NCI-H2107 (cell line): ENCODE measurements at places on chromosomes 5 and 9.

GRCh38 chr5:91388362-91388761 is 5.2 kb upstream of the ARRDC3 start:
- DNase-seq: no peak

DNA sequence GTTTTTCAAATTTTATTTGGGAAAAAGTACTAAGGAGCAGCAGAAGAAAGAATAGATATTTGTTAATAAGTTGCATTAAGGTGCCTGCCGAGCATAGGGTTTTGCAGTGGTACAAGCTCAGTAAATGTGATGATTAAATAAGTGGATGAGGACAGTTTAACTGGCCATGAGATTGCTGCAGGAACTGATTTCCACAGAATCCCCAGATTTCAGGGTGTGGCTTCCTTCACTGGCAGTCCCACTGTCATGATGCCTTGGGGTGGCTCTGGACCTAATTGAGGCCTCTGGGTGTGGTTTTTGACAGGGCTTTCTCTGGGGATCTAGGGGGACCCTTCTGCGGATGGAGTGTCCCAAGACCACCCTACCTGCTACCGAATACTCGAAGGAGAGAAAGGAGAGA is 1.4 kb downstream of the PHF24 start:
- DNase-seq: no peak

DNA sequence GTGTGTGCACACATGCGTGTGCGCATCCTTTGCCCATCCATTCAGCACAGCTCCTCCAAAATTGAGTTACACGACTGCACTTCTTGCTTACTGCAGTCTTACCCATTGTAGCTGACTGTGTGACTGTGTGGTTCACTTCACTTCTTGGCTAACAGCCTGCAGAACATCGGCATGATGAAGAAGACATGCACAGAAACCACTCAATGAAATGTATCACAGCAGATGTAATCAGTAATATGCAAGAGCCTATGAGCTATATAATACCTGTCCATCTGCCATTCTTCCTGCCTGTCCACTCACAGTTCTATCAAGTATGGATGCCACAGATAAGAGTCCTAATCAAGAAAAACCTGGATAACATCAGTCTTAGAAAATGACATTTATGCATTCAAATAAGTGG is 83.9 kb downstream of the TRPM3 start:
- DNase-seq: no peak

- no peak for DNase-seq
These were observed 171.4 kb upstream of the SGCD start for GRCh38 chr5:156155598-156155997.

GRCh38 chr5:137782984-137783536 is 28.9 kb upstream of the HNRNPA0 start:
- DNase-seq: no peak

- no peak for DNase-seq
These were observed 41.8 kb upstream of the ERCC6L2 start for GRCh38 chr9:95833546-95834178.

- no peak for DNase-seq
These were observed 114.5 kb downstream of the FGF1 start for GRCh38 chr5:142571371-142571770.

- DNase-seq: no peak
These were observed 28.5 kb upstream of the PTGER4 start for GRCh38 chr5:40651201-40651600.

DNA sequence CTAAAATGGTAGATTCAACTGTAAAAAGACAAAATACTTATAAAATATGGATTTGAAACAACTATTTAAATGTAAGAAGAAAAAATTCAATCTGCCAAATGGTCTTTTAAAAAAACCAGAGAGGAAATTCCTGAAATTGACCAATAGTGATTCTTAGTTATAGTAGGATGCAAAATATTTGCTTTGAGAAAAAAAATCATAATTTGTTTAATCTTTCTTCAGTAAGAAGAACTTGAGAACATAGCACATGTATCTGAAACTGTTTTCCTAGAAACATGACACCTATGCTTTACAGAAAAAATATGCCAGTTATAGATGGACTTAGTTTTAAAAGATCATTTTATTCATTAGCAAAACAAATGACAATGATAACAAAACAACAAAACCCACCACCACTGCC is 186.9 kb upstream of the CD180 start:
- DNase-seq: no peak

DNA sequence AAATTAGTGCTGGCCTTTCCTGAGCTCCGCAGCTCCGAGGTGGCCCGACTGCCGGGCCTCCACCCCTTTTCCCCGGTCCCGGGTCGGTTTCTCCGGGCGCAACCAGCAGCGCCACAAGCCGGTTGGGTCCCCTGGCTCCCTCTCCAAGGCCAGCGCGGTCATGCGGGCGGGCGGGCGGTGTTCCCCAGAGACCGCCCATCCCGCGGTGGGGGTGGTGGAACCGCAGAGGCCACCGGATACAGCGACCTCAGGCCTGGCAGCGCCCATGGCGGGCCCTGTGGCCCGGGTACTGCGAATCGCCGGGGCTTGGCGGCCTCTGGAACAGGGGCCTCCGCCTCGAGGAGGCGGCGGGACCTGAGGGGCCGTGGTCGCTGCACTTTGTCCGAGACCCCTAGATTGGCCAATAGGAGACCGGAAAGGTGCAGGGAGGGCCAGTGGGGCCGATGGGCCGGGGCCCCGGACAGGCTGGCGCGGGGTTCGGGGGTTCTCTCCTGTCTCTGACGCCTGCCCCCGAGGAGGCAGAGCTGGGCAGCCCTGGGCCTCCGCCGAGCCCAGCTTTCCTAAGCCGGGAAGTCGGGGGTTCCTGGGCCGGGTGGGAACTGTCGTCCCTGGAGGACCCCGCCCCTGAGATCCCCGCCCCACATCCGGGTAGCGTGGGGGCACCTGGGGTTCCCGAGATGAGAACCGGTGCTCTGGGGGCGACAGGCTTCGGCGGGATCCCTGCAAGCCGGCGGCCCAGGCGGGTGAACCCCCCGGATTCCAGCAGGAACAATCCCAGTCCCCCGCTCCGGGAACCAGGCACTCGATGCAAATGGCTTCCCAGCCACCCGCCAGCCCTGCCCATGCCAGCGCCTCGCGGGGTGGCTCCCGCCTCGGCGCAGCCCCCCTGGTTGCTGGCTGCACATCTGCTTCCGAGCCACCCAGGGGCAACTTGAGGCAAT is 293.9 kb downstream of the ZSWIM6 start:
- DNase-seq: no peak

DNA sequence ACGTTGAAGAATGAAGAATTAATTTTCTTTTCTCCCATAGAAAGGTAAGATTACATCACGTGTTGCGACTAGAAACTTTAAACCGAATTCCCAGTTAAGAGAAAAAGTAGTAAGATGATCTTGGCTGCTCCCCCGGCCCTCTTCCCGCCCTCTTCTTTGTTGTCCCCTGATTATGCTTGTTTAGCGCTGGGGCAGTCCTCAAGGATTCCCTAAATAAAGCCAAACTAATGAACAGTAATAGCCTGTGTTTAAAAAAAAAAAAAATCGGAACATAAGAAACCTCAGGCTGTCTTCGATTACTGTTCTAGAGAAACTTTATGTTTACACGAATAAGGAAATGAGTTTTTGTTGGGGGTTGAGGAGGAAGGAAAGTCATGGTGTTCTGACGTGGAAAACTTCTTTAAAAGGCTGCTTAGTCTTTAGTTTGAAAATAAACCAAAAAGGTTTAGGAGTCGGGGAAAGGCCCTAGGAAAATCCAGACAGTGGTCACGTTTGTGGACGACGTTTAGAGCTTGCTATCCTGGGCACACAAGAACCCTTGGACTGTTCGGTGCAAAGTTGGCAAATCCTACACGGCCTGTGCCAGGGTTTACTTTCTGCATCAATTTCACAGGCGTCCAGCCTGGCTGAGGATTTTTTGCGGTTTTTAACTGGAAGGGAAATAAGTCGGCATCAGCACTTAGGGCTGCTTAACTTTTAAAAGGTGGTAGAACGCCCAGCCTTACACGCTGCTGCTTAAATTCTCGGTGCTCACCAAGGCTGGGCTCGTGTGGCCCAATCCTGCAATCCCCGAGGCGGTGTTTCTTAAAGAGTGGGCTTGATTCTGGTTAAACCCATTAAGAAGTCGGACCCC is 1.1 kb upstream of the MAT2B start:
- DNase-seq: no peak

- no peak for DNase-seq
These were observed 314.0 kb downstream of the ARHGEF28 start for GRCh38 chr5:73940026-73940425.

DNA sequence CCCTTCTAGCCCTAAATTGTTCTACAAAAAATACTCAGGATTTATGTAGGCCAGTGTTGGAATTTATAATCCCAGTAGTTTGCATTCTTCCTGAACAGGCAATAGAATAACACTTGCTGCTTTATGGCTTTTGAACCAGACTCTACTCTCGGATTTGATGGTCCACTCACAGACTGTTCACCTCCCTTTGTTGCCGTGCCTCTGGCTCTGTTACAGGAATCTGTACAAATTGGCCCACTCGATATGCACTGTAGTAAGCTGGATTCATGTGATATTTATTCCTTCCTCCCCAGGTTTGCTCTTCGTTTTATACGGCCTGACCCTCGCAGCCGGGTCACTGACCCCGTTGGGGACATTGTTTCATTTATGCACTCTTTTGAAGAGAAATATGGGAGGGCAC is 43.7 kb downstream of the FAF2 start:
- no peak for DNase-seq

- no peak for DNase-seq
These were observed 3.4 kb downstream of the COL5A1 start for GRCh38 chr9:134644725-134645606.

DNA sequence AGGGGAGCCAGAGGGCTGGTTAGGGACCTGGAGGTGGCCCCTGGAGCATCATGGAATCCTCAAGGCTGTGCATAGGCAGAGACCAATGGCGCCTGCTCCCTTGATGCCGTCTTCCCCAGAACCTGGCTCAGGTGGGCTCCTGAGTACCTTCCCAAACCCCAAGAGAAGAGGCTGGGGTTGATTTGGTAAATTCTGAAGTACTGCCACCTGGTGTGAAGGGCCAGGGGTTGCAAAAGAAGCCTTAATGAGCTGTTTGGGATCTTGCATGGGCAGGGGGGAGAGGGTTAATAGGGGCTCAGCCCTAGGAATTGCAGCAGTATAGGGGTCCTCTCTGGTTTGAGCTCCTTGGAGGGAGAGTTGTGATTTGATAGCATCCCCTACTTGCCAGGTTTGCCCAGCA is 52.1 kb downstream of the CYSTM1 start:
- DNase-seq: no peak

- DNase-seq: no peak
These were observed 110.7 kb upstream of the IL12B start for GRCh38 chr5:159440968-159441367.

- no peak for DNase-seq
These were observed 1.1 kb upstream of the SEMA4D start for GRCh38 chr9:89498852-89499480.

- DNase-seq: no peak
These were observed 110.6 kb downstream of the RAPGEF6 start for GRCh38 chr5:131524431-131524830.

DNA sequence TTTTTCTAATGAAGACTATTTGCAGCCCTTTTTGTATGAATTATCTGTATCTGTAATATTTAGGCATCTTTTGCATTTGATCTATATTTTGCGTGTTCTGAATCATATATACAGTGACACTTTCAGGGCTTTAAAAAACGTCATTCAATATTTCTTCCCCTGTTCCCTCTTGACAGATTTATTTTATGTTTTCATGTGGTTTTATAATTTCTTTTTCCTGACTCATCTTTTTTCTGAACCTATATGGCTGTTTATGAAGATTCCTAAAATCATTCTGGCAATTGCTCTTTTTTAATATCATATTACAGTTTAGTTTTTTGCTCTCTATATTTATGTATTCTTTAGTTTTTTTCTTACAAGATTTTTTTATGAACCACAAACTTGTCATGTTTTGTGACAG is 67.6 kb downstream of the SMARCA2 start:
- DNase-seq: no peak

GRCh38 chr9:76203373-76203772 is 190.9 kb downstream of the RFK start:
- DNase-seq: no peak

- DNase-seq: no peak
These were observed 58.9 kb downstream of the ZNF618 start for GRCh38 chr9:113934829-113935676.

- no peak for DNase-seq
These were observed 14.6 kb downstream of the ANKS6 start for GRCh38 chr9:98781588-98782383.

GRCh38 chr5:162638849-162639248 is 571.3 kb downstream of the GABRG2 start:
- no peak for DNase-seq

GRCh38 chr9:72931897-72932296 is 21.0 kb downstream of the ALDH1A1 start:
- DNase-seq: no peak

DNA sequence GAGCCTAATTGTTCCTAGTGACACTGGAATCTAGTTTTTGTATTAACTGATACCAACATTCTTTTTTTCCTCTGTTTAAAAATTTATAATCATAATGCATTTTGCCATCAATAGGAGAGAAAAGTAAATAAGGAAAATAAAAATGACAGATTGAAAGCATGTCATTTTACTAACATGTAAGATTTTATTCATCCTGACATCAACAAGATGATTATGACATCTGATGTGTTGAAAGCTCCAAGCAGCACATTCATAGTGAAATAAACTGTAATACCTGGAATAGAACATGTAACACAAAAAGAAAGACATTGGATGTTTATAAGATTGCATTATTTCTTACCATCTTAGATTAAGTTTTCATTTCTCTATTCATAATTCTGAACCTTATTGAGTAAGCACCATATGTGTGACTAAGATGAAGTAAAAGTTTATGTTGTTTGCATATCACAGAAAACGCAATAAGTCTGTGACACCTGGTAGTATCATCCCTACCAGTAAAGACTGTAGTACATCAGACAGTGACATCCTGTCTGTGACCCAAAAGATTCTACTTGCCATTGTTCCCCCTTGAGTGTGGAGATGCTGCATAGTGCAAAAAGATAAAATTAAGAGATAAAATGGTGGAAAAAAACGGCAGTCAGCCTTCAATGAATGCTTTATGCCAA is 225.6 kb downstream of the PCSK5 start:
- no peak for DNase-seq

- no peak for DNase-seq
These were observed 150.1 kb upstream of the OTULINL start for GRCh38 chr5:14431534-14431933.

- DNase-seq: no peak
These were observed 60.2 kb downstream of the MLLT3 start for GRCh38 chr9:20562051-20562450.

DNA sequence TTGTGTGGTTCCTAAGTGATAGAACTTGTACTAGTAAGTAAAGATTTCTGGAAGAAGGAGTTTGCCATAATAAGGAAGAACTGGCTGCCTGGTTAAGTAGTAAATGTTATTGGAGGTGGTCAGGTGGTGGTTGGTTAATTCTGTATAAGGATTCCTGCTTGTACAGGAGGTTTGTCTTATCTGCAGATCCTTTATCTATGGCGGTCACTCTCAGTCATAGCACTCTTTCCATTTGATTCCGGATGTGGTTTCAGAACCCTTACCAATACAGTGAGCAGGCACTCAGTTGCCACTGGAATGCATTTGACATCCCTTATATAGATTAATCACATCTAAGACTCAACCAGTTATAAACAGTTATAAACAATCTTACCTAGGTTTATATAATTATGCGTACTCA is 50.3 kb downstream of the RAD50 start:
- DNase-seq: no peak
